ENCODE measurements at places on chromosomes 5 and 9. TPM values are rescaled to one million over a fixed set of nuclear protein-coding genes. Genes with fewer than 3 reads are reported as not detected.

DNA sequence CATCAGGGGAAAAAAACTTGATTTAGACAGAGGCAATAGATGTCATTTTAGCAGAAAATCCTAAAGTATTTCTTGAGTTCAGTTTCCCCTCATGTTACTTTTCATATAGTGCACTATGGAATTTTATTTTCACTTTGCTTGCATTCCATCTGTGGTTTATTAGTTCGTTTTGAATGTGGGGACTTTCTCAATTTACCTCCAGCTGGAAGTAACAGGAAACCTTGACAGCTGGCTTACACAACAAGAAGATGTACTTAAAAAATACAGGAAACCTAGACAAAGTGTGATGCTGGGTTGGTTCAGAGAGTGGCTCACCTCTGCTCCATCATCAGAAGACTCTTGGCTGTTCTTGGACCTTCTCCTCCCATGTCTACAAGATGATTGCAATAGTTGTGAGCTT lies 567.0 kb downstream of the CETN3 start:
- DNase-seq = no peak

GRCh38 chr5:131812371-131813160 lies 15.7 kb upstream of the FNIP1 start:
- no peak for DNase-seq

DNA sequence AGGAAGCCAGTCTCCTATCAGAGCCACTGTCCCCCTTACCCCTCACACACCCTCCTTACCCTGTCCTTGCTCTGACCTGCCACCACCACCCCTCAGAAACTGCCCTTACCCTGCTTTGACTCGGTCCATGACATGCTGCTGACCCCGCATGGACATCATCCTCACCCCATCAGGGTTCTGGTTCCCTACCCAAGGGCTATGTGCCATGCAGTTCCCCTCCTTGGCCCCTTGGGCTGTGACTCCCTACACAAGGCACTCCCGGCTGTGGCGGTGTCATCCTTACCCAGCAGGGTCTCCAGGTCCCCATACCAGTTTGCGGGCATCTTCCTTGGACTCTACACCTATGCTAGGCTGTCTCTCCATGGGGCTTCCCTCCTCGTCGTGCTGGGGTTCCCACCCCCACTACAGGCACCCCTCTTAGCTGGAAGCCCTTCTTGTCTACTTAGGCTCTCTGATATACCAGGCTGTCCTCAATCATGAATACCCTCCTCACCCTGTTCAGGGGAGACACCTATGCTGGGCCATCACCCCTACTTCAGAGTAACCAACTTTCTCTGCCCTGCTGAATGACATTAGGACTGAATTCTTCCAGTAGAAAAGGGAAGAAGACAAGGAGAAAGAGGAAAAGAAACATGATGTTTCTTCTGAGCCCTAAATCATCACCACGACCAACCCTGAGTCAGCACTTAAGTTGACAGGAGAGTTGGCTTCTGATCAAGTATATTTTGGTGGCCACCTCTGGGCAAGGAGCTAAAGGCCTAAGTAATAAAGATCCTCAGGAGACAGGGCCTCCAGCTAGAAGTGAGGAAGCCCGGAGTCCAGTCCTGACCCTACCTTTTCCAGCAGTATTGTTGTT lies 115.2 kb downstream of the GCNT1 start:
- DNase-seq = no peak

DNA sequence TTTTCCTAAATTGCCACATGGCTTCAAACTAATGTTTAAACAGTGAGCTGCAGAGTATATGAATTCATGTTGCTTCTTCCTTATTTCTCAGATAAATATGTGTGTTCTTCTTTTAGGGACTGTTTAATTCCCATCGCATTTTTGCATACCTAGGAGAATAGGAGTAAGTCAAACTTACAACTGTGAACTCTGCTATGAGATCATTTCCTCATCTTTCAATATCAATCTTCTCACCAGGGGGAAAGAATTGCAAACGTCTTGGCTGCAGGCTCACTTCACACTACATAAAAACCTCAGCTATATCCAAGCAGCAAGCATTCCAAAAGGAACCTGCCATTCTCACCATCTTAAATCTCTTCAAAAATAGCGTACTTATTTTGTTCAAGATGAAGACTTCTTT lies 271.0 kb downstream of the DNAH5 start:
- DNase-seq = no peak

- DNase-seq = peak; percentile 64
Observed at GRCh38 chr9:133771486-133772482, 33.6 kb upstream of the SARDH start.

DNA sequence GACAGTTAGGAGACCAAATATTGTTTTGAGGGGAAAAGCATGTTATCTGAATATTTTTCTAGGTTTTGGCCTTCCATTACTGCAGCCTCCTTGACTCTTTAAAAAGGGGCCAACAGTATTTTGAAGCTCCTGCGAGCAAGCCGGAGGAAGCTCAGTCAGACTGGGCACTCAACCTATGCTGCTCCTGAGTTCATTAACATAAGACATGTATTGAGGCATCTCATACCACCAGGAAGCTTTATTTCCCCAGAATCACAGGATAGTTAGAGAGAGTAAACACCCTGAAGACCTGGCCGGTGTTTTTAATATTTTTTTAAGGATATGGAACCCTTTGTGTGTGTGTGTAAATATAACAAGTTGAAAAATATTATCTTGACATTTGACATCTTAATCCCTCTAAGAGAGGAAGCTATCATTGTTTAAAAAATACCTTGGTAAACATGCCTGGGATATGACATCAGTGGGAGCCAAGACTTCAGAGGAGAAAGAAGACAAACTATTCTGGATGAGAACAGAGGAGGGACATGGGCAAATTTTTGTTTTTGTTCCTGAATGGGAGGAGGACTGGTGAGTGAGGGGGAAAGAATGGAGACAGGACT lies 139.3 kb upstream of the SLIT3 start:
- DNase-seq = no peak

DNA sequence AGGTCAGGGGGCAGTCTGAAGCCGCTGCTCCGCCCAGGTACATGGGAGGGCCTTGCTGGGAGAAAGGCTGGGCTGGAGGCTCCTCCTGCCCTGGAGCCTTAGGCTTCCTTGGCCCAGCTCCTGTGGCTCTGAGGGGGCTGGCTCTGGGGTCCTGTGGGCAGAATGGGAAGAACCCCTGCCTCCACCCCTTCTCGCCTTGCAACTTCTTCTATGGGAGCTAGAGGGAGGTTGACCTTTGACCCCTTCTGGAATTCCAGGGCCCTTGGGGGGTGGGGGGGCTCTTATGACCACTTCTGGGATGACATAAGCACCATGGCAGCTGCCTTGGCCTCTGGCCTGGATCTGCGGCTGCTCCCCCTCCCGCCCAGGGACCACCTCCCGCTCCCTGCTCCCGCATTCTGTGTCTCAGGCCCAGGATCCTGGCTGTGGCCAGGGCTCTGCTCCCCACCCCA lies 32.2 kb downstream of the IER5L start:
- DNase-seq = no peak

GRCh38 chr9:18865542-18865941 lies 167.5 kb downstream of the SAXO1 start:
- DNase-seq = no peak

DNA sequence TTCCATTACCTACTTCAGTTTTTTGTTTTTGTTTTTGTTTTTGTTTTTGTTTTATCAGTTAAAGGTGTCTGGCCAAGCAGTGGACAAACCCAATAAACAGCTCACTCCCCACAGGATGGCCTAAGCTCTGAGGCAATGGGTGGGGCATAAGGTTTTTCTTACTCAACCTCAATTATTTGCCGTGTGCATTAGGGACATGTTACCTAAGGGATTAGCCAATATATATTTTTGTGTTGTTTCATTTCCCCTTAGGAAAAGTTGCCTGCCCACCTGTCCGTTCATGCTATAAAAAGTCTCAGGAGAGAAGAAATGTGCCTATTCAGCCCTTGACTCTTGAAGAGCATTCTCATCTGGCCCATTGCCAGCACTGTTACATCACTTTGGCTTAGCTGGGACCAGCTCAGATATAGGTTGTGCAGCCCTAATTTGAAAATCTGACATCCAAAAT lies 7.3 kb downstream of the SH3RF2 start:
- no peak for DNase-seq

DNA sequence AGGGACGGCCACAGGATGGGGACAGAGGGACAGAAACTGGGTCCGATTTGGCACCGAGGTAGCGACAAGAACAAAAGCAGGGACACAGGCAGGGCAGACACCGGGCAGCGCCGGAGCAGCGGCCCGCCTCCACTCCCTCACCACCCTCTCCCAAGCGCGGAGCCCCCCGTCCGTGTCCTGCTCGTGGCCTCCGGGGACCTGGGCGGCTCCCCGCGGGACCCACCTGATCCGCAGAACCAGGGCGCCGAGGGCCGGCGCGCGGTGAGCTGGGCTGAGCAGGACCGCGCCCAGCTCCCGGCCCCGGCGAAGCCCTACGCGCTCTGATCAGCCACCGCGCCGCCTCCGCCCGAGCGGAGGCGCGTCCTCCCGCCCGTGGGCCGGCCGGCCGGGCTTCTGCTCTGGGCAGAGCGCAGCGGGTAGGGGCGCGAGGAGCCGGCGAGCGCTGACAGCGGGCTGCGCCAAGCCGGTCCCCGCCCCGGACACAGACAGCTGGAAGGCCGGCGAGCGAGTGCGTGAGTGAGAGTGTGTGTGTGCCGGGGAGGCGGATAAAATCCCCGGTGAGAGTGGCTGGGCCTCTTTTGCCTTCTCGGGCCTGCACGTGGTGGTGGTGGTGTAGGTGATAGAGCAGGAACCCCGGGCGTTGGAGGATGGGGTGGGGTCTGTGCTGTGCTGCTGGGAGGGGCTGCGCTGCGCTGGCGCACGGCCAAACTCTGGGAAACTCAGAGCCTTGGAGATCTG lies at the start of gene GGTA1:
GGTA1 (minus strand) TSS at position 418 of the 738 bp plus-strand sequence. CDS start 31,922 bp downstream, outside the sequence.
- peak; percentile 75 for DNase-seq

- DNase-seq = no peak
Observed at GRCh38 chr9:21096172-21096900, 18.6 kb upstream of the IFNB1 start.

- no peak for DNase-seq
Observed at GRCh38 chr5:14726066-14726838, 61.7 kb downstream of the OTULIN start.

- no peak for DNase-seq
Observed at GRCh38 chr5:158202801-158203200, 343.9 kb upstream of the CLINT1 start.

DNA sequence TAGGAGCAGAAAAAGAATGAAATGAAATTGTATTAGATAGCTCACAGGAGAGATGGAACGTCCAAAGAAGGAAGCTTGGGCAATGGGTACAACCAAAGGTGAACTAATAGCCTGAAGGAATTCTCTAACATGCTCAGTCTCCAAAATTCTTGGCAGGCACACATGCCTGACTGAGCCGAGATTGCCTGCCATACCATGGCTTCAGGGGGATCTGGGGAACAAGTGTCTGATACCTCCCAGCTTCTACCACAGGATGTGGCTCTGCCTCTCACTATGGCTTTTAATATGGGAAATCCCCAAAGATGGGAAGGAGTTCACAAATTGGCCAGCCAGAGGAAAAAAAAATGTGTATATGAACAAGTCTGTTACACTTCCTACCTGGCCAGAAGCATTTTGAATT lies 3.6 kb upstream of the PALM2AKAP2 start:
- no peak for DNase-seq

GRCh38 chr5:138636398-138636944 lies 61.3 kb upstream of the HSPA9 start:
- no peak for DNase-seq

DNA sequence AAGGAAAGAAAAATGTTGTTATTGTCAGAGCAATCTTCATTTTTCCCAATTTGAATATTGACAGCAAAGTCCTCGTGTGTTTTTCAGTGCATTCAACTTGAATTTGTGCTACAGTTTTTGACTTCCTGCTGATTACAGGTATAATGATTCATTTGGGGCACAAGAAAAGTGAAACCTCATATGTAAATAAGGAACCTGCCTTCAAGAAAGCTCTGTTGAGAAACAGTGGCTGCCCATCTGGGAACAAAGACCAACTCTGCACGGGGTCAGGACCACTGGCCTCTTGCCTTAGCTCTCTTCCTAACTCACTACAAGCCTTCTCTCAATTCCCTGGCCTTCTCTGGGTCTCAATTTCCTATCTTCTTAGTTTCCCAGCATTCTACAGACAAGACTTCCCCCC lies 21.0 kb downstream of the TIMD4 start:
- DNase-seq = no peak

GRCh38 chr9:120443489-120443888 lies 136.5 kb downstream of the CDK5RAP2 start:
- no peak for DNase-seq

- DNase-seq = peak; percentile 77
Observed at GRCh38 chr5:16616536-16617273, at the start of gene RETREG1. Gene RETREG1 (minus strand): TSS chr5:16616997. CDS start chr5:16616971, 26 bp downstream.

- no peak for DNase-seq
Observed at GRCh38 chr5:75992753-75993152, 90.4 kb upstream of the SV2C start.

- peak; percentile 24 for DNase-seq
Observed at GRCh38 chr5:80147119-80147815, 108.6 kb downstream of the SERINC5 start.

DNA sequence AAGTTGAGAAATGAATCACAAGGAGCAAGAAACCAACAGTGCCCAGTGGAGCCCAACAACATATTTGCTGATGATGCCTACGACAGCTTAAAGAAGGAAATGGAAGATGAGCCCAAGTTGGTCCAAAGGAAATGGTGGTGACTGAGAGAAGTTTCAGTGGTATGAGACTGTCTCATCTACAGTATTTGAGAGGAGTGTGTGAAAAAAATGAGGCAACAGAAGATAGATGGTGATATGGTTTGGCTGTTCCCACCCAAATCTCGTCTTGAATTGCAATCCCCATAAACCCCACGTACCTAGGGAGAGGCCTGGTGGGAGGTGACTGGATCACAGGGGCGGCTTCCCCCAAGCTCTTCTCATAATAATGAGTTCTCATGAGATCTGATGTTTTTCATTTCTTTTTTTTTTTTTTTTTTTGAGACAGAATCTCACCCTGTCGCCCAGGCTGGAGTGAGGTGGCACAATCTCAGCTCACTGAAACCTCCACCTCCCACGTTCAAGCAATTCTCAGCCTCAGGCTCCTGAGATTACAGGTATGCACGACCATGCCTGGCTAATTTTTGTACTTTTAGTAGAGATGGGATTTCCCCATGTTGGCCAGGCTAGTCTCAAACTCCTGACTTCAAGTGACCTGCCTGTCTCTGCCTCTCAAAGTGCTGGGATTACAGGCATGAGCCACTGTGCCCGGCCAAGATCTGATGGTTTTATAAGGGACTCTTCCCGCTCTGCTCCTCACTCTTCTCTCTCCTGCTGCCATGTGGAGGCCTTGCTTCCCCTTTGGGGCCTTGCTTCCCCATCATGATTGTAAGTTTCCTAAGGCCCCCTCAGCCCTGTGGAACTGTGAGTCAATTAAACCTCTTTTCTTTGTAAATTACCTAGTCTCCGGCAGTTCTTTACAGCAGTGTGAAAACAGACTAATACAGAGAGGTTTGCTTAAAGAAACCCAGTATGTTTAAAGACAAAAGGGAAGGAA lies 30.2 kb downstream of the EFCAB9 start:
- no peak for DNase-seq

GRCh38 chr5:72499090-72499489 lies 8.1 kb downstream of the ZNF366 start:
- no peak for DNase-seq

- DNase-seq = no peak
Observed at GRCh38 chr9:84751921-84752320, 82.4 kb downstream of the NTRK2 start.

FAM163B gene
- not detected for total RNA-seq

EGFLAM gene
- total RNA-seq = 4.8 TPM

OR1Q1 gene
- not detected for total RNA-seq

CARTPT gene
- 0.43 TPM for total RNA-seq

PANK3 gene
- 82.6 TPM for total RNA-seq

TMOD1 gene
- 10.5 TPM for total RNA-seq

PCDHGA4 gene
- 1.5 TPM for total RNA-seq

MAMDC2 gene
- total RNA-seq = 4.0 TPM

FBLL1 gene
- 3.3 TPM for total RNA-seq

SEC24A gene
- total RNA-seq = 37.2 TPM

SKP2 gene
- total RNA-seq = 78.3 TPM

PCDHGC4 gene
- 0.38 TPM for total RNA-seq

TOMM5 gene
- total RNA-seq = 132 TPM

Measured in type B pancreatic cell (in vitro differentiated cells).